ENCODE measurements at places on chromosomes 3 and 15. TPM values are rescaled to one million over a fixed set of nuclear protein-coding genes. Genes with fewer than 3 reads are reported as not detected.

DNA sequence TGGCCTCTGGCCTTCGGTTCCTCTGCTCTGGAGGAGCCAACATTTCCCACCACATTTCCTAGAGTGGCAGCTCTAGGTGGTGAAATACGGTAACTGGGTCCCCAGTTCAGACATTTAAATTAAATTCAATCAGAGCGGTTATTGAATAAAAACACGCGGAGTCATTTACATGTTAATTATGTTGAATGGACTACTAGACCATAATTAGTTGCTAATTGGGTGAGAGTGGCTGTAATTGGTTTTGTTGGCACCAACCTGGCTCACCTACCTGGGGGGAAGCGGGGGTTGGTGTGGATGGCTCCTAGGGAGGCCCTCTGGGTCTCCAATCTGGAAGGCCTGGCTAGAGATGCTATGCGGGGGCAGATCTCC, 12.7 kb downstream of the SEMA3F start:
- DNase-seq, result no peak

- DNase-seq, result no peak
These were observed 42.0 kb downstream of the GALNT15 start for GRCh38 chr3:16216373-16216935.

GRCh38 chr3:28606283-28606682, 257.7 kb upstream of the AZI2 start:
- no peak for DNase-seq

DNA sequence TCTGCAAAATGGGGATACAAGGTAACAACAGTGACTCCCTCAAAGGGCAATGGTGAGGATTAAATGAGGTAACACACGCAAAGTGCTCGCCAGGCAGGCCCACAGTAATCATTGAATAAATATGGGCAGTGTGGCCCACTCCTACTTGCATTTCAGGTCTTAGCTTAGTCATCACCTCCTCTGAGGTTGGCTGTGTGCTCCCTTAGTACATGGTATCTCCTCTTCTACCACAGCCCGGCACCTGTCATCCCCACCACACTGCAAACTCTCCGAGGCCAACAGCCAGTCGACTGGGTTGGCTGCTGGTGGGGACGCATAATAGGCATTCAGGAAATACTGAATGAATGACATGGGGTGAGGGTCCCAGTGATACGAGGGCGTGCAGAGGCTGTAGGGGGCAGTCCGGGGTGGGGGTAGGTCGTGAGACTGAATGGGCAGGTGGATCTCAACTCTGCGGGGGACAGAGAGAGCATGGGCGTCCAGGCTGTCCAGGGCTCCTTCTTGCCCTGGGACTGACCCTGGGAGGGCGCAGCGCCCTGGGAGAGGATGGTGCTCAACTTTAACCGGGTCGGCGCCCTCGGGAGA, 375 bp upstream of the MYZAP start:
- no peak for DNase-seq

DNA sequence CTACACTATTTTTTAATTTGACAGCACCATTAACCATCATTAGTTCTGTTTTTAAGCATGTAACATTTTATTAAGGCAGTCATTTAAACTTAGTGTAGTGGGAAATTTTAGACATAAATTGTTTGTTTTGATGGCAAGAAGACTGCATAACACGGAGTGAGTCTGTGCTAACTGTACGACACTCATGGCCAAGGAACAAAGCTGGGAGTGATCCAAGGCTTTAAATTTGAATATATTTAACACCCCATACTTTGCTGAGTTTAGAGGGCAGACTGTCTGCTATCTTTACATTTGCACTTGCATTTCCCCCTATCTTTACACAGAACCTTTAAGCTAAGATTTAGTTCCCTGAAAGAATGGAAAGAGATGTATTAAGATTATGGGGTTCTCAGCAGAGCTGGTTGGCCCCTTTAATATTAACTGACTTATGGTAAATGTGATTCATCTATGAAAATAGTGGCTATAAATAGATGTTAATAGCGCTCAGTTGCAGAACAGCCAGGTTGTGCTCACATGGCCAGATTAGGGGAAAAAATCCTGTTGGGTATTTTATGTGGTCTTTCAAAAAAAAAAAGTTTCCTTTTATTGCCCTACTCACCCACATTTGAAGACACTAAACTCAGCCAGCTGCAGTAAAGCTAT, 120.7 kb downstream of the CMSS1 start:
- no peak for DNase-seq

- DNase-seq, result peak; percentile 66
These were observed at the start of gene P2RY1 for GRCh38 chr3:152834776-152835600. Gene P2RY1 (plus strand): TSS chr3:152835131. CDS start chr3:152835783, 652 bp downstream.

DNA sequence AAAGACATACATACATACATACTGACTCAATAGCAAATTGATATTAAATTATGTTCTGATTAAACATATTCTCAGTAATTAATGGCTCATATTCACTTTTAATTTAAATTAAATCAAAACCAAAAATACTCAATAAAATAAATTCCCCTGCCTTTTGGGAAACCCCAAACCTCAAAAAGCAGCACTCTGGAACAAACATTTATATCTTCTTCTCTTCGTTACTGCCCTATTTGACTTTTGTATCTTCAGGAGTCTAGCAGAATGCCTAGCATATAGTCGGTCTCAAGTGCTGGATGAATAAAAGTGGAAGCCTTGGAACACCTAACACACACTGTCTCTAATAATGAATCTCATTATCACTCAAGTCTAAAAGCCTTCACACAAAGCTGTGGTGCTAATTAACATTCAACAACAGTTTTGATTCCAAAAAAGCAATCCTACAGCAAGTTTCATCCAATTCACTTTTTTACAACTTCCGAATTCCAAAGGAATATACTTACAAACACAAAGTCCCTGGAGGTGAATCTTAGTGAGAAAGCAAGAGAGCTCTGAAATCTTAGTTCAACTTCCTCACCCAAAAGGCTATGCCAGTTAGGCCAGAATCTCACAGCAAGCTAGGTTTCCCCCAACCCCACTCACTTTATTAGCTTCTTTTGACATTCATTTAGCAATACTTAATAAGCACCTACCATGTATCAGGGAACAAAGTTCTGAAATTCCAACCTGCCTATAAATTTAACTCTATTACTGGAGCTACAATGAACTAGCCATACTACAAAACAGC, 35.0 kb downstream of the GSK3B start:
- no peak for DNase-seq

GRCh38 chr3:163601426-163601825, 1476.9 kb downstream of the SI start:
- no peak for DNase-seq

GRCh38 chr3:168974617-168975403, 688.7 kb downstream of the MECOM start:
- no peak for DNase-seq

- DNase-seq, result no peak
These were observed 5.6 kb upstream of the FEZF2 start for GRCh38 chr3:62378921-62379320.

DNA sequence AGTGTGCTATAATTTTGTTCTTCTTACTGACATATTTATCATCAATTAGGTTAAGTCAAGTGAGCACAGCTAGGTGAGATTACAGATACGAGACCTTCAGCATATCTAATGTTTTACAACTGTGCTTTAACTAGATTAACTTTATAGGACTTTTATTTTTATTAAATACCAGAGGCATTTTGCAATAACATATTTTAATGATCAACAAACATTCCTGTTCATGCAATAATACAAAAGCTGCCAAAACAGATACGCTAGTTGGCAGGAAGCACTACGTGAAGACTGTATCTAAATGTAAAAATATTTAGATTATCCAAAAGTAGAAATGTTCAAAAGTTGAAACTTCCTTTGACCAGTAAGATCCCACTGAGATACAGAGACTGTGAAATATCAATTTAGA, 139.1 kb downstream of the CBLB start:
- DNase-seq, result peak; percentile 26

DNA sequence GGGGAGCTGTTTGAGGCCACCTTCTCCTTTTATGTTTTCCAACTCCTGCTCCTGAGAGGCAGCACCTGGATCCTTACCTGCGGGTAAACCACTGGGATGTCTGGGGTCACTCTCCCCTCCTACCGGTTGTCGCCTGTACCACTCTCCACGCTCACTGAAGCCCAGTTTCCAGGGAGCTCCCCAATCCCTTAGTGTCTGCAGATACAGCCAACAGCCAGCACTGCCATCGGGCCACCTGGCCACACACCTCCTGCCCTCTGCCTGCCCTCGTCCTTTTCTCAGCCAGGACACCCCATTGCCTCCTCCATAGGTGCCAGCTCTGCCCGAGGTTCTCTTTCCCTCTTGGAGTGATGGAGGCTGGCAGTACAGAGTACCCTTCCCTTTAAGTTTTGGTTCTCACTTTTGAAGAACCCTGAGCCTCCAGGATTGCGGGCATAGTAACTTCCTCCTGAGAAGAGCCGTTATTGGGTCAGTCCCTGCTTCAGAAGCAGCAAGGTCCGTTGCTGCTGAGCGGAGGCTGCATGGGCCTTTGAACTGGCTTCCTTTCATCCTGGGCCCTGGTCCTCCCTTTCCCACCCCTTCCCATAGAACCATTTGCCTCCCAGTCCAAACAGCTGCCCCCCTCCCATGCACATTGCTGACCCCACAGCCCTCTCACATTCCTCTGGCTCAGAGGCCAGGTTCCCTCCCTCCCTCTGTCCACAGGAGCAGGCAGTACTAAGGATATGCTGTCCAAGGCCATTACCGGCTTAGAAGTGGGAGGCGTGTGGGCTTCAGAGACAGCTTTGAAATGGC, 30.9 kb downstream of the ARNT2 start:
- no peak for DNase-seq

DNA sequence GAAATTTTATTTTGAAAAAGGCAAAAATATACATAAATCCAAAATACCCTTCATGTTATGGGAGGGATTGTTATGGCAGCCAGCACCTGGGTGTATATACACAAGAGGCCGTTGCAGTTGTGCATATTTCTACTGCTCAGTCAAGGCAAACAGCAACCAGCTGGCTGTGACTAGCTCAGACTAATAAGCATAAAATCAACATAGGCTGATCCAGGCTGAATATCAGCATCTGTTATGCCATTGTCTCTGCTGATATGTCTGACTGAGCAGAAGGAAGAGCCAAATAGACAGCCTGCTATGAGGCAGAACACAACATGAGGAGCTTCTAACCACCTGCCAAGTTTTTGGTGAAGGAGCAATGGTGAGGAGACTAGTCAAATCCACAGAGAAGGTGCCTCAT, 457.5 kb upstream of the ALCAM start:
- peak; percentile 23 for DNase-seq

GRCh38 chr3:36411587-36411986, 31.3 kb downstream of the STAC start:
- no peak for DNase-seq

- DNase-seq, result no peak
These were observed 15.4 kb downstream of the MYH15 start for GRCh38 chr3:108494906-108495531.

DNA sequence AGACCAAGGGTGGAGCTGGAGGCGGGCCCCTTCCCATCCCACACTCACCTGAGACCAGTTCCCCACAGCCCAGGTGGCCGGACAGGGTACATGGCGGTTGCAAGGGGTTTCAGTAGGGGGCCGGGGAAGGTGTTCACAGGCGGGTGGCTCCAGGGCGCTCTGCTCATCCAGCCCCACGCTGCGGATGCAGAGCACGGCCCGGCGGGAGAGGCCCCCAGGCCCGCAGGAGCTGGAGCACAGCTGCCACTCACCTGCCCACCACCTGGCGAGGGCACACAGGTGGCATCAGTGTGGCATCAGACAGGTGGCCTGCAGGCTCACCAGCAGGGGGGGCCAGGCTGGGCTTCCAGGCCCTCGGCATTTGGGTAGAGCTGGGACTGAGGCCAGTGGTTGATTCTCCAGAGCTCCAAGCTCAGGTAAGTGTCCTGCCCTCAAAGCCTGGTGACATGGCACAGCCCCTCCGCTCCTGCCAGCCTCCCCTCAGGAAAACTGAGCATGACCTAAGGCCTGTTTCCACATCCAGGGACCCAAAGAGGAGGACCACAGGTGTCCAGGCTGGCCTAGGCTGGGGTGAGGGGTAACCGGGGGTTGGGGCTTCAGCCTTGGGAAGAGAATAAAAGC, 43.8 kb downstream of the ADAMTS7 start:
- no peak for DNase-seq

DNA sequence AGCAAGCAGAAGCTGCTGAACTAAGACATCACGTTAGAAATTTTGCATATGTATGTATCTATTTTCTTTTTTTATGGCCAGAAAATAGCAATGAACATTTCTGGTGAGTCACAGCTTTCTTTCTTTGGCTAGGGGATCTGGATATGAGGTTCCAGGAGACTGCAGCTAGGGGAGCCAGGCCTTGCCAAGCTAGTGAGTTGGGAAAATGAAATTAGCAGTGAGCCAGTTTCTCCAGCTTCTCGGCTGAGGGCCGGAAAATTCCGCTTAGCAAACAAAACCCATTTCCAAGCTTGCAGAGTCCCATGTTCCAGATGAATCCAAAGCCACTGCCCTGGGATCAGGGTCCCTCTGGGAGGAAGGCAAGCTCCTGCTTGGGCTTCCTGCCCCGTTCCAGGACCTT, 137.6 kb downstream of the SRGAP3 start:
- DNase-seq, result peak; percentile 91

GRCh38 chr3:30638685-30639412, 32.4 kb downstream of the TGFBR2 start:
- DNase-seq, result no peak

DNA sequence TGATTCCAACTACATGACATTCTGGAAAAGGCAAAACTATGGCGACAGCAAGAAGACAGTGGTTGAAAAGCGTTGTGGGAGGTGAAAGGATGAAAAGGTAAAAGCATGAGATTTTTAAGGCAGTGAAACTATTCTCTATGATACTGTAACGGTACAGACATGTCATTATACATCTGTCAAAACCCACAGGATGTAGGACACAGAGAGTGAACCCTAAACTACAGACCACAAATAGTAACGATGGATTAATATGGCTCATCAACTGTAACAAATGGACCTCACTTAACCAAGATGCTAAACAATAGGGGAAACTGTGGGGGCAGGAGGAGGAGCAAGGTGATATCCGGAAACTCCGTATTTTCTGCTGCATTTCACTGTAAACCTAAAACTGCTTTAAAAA, 39.1 kb downstream of the MYO9A start:
- no peak for DNase-seq

GRCh38 chr15:53884441-53884840, 93.8 kb upstream of the UNC13C start:
- no peak for DNase-seq

GRCh38 chr3:3064297-3064696, 45.9 kb downstream of the IL5RA start:
- DNase-seq, result no peak

The STAB1 gene
- 34.9 TPM for polyA plus RNA-seq

The CIDEC gene
- polyA plus RNA-seq, result 0.46 TPM

The CHRNA5 gene
- polyA plus RNA-seq, result 1.3 TPM

The CADPS gene
- polyA plus RNA-seq, result 1.6 TPM

The IQCF5 gene
- not detected for polyA plus RNA-seq

The NRROS gene
- 4.5 TPM for polyA plus RNA-seq

The PDCD7 gene
- polyA plus RNA-seq, result 15.8 TPM

The CHRM5 gene
- polyA plus RNA-seq, result 0.05 TPM

The GOLGA8Q gene
- 2.7 TPM for polyA plus RNA-seq

The TEX55 gene
- polyA plus RNA-seq, result not detected
